ENCODE measurements at places on chromosomes 12 and 14. TPM values are rescaled to one million over a fixed set of nuclear protein-coding genes. Genes with fewer than 3 reads are reported as not detected.
A peak's percentile ranks its signal among the peaks of the same experiment; 100 is the strongest.

TUNAR gene
- 0.92 TPM for total RNA-seq

AMN gene
- total RNA-seq: 0.71 TPM

TWF1 gene
- total RNA-seq: 69.0 TPM

RAD51AP1 gene
- total RNA-seq: 1.4 TPM

CDC42BPB gene
- total RNA-seq: 103 TPM

B4GALNT3 gene
- 4.2 TPM for total RNA-seq

ZDHHC22 gene
- not detected for total RNA-seq

GLS2 gene
- total RNA-seq: 2.6 TPM

PTGER2 gene
- total RNA-seq: 15.6 TPM

TSPAN19 gene
- total RNA-seq: not detected

- no peak overlapping the region for H3K27ac ChIP-seq
- H3K4me3 ChIP-seq: no peak overlapping the region
- H3K4me1 ChIP-seq: no peaks in the 10 kb centered on the region
- H3K36me3 ChIP-seq: no peaks in the 10 kb centered on the region
- no peak for DNase-seq
- H3K27me3 ChIP-seq: no peaks in the 10 kb centered on the region
Observed at GRCh38 chr12:129670256-129670920, 233.4 kb downstream of the TMEM132D start.

DNA sequence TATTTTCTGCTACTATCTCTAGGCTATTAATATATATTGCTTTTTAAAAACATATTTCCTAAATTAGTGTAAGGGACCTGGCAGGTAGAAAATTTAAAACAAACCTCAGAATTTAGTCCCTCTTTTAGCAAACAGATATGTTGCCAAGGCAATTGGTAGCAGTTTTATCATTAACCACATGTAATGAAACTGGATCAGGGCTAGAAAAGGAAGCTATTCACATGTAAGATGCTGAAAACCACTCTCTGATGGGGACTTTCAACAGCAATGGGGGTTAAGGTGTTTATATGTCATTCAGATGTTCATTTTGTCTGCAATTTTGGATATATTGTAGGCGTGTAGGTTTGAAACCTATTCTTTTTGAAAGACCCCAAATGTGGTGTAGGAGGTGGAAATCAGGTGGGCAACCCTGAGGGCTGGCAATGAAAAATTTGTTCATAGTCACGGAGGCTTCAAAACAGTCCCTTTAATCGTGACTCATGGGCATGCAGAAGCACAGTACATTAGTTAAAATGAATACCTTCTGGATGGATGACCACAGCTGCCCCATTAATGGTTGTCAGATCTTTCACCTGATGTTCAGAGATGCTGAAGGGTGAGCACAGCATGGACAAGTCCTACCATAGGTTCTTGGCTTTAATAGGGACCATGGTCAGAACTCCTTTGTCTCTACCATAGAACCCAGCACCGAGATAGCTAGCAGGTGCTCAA lies 5.9 kb upstream of the PKP2 start:
- no peaks in the 10 kb centered on the region for H3K4me1 ChIP-seq
- no peaks in the 10 kb centered on the region for H3K36me3 ChIP-seq
- H3K4me3 ChIP-seq: no peak overlapping the region
- H3K27me3 ChIP-seq: no peaks in the 10 kb centered on the region
- DNase-seq: no peak

GRCh38 chr12:83808591-83808990 lies 1104.0 kb downstream of the SLC6A15 start:
- no peaks in the 10 kb centered on the region for H3K27me3 ChIP-seq
- H3K36me3 ChIP-seq: no peaks in the 10 kb centered on the region
- no peaks in the 10 kb centered on the region for H3K4me1 ChIP-seq
- DNase-seq: no peak

DNA sequence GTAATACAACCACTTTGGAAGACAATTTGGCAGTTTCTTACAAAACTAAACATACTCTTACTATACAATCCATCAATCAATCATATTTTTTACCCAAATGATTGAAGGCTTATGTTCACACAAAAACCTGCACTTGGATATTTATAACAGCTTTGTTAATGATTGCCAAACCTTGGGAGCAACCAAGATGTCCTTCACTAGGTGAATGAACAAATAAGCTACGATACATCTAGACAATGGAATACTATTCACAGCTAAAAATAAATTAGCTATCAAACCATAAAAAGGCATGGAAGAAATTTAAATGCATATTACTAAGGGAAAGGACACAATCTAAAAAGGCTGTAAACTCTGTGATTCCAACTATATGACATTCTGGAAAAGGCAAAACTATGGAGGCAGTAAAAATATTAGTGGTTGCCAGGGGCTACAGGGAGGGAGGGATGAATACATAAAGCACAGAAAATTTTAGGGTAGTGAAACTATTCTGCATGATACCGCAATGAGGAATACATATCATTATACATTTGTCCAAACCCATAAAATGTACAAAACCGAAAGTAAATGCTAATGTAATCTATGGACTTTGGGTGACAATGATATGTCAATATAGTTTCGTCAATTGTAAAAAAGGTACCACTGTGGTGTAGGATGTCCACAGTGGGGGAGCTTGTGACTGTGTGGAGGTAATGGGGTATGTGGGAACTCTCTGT lies 70.5 kb downstream of the GPR65 start:
- no peaks in the 10 kb centered on the region for H3K4me1 ChIP-seq
- no peaks in the 10 kb centered on the region for H3K27me3 ChIP-seq
- H3K27ac ChIP-seq: no peak overlapping the region

DNA sequence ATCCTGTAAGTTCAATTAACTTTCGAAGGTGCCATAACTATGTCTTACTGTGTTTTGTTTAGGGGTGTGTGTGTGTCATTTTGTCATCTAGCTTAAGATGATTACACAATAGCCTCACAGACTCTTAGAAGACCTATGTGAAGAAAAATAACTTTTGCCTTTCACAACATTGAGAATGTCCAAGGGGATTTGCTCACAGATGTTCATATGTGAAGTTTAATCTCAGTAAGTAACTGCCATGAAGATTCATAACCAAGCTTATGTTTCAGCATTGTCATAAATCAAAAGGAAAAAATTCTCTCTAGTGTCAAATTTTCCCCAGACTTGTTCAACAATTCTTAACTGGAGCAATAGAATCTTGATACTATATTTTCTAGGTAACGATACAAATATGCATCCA lies 226.1 kb upstream of the PRKD1 start:
- H3K4me3 ChIP-seq: no peak overlapping the region
- no peaks in the 10 kb centered on the region for H3K36me3 ChIP-seq
- DNase-seq: no peak
- peaks cover 2% of the 10 kb centered on the region for H3K4me1 ChIP-seq

- DNase-seq: no peak
- no peaks in the 10 kb centered on the region for H3K36me3 ChIP-seq
- peaks cover 4% of the 10 kb centered on the region for H3K4me1 ChIP-seq
Observed at GRCh38 chr12:46264057-46264456, 4.8 kb downstream of the SLC38A1 start.

- no peaks in the 10 kb centered on the region for H3K4me1 ChIP-seq
- no peak for DNase-seq
- H3K27ac ChIP-seq: no peak overlapping the region
- H3K27me3 ChIP-seq: no peaks in the 10 kb centered on the region
Observed at GRCh38 chr12:6241495-6241894, 41.3 kb downstream of the CD9 start.

DNA sequence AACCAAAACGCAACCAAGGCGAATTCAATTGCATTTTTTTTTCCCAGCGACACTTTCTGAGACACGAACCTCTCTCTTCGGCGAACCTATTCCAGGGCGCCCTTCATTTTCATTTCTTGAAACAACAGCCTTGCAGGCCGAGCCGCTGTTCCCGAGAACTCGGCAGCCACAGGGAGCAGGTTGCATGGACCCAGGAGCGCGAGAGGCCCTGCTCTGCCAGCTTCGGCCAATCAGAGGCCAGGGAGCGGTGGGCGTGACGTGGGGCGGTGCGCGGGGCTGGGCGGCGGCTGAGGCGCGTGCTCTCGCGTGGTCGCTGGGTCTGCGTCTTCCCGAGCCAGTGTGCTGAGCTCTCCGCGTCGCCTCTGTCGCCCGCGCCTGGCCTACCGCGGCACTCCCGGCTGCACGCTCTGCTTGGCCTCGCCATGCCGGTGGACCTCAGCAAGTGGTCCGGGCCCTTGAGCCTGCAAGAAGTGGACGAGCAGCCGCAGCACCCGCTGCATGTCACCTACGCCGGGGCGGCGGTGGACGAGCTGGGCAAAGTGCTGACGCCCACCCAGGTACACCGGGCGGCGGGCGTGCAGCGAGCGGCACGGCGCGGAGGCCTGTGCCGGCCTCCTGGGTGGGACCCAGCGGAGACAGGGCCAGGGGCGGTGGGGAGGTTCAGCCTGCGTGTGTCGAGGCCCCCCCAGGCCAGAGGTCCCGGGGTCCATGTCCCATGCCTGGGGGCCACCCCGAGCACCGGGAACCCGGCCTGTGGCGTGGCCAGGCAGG lies at the start of gene PEBP1:
PEBP1 (plus strand) TSS at position 337 of the 771 bp plus-strand sequence; CDS start at position 423, 86 bp downstream.
- H3K4me1 ChIP-seq: peaks cover 14% of the 10 kb centered on the region
- no peaks in the 10 kb centered on the region for H3K36me3 ChIP-seq
- peak; percentile 94 for DNase-seq

DNA sequence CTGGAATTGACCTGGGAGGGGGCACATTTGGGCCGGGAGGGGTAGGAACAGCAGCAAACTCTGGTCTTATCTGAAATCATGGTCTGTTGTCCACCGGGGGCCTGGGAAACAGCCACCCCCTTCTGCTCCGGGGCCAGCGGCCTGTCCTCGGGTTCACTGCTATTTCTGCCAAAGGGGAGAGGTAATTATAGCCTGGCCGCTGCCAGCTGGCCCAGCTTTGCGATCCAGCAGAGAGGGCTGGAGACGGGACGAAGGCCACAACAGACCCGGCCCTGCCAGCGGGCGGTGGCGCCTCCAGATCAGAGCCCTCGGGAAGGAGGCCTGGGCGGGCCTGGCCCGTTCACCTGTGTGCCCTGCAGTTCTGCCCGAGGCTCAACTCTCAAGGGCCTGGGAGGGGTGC lies at the start of gene C14orf180:
C14orf180 (plus strand) TSS at position 258 of the 400 bp plus-strand sequence. CDS start 6,667 bp downstream, outside the sequence.
- H3K4me1 ChIP-seq: no peaks in the 10 kb centered on the region
- no peaks in the 10 kb centered on the region for H3K36me3 ChIP-seq
- H3K27ac ChIP-seq: no peak within 1 kb of the TSS
- no peak for DNase-seq

All from ovary (tissue), 10 donors.